ENCODE measurements at places on chromosomes 12 and 14.

DNA sequence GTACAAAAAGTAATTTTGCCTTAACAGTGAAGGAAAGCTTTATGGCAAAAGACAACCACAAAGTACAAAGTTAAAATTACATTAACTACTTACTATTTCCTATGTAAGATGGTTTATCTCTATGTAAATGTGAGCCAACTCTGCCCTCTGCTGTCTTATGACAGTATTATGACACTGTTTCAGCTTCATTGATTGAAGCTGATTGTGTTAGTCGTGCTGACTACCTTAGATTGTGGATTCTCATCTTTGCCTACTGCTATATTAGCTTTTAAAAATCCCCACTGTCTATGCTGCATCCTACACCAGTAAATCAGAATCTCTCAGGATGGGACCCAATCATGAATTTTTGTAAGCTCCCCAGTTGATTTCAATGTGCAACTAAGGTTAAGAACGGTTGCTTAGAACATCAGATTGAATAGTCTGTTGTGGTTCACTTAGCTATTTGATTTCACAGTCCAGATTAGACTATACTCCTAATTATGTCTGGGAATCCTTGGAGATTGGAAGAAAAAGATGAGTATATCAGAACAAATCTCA lies 12.2 kb upstream of the SPTB start:
- DNase-seq = peak; percentile 89

DNA sequence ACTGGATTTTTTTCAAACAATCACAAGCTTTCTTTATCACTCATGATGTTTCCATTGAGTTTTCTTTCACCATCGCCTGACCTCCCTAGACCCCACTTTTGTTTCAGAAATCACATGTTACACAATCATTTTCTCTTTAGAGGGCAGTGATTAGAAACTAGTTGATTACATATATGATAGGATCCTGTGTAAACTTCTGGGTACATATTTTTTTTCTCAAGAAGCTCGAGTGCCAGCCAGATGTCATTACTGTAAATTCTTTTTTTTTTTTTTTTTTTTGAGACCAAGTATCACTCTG lies 62.4 kb upstream of the PSMA6 start:
- no peak for DNase-seq

DNA sequence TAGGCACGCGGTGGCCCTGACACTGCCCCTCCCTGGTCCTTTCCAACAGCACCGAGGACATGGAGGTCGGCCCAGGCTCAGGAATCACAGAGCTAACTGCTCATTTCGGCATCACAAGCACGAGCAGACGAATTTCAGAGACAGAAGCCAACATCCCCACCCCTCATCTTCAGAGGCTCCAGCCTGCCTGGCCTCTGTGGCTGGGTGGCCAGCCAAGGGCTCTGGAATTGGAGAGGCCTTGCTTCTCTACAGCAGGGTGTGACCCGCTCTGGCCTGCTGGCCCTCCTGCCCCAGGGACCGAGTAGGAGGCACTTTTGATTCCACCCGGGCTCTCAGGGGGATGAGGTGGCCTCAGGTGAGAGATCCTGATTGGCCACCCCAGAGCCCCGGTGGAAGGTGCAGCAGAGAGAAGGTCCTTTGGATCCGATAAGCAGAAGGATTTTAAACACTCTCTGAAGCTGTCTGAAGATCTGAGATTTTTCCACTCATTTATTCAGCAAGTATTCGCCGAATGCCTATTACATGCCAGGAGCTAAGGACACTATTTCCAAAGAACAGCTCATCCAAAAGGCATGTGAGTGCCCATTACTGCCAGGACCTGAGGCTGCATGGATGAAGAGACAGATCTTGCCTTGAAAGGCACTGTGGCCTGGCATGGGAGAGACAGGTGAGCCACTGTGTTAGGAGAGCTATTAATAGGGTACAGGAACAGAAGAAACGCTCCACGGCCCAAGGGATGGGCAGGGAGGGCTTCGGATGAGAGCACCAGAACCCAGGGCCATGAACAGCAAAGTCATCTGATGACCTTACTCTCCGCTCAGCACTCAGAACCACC lies 10.2 kb downstream of the BAG5 start:
- DNase-seq = no peak

- no peak for DNase-seq
Measured at GRCh38 chr12:75900226-75900625, 131.3 kb downstream of the PHLDA1 start.

GRCh38 chr12:91984556-91984955 lies 161.1 kb downstream of the BTG1 start:
- DNase-seq = no peak

GRCh38 chr12:12016284-12017100 lies 54.2 kb upstream of the BCL2L14 start:
- DNase-seq = no peak

- no peak for DNase-seq
Measured at GRCh38 chr12:130073721-130074120, 88.5 kb upstream of the FZD10 start.

DNA sequence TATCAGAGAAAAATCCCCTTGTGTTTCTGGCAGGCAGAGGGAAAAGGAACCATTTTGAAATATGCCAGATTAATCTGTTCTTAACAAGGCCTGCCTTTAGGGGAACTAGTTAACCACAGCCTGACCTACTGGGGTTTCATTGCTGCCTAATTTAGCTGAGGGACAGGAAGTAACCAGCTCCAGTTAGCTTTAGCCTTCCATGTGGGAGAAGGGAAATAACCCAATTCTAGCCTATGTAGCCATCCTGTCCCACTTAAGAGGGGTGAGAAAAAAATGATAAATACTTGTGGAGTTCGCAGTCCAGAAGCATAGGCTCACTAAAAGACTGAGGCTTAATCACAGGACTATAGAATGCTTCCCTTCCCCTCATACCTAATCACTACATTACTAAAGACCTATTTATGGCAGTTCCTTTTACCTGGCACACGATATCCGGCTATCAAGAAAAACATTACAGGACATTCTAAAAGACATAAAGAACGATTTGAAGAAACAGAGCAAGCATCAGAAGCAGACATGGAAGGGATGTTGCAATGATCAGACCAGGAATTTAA lies 22.8 kb downstream of the COX8C start:
- DNase-seq = no peak

GRCh38 chr12:132711080-132711843 lies 620 bp downstream of the PGAM5 start:
- DNase-seq = no peak

DNA sequence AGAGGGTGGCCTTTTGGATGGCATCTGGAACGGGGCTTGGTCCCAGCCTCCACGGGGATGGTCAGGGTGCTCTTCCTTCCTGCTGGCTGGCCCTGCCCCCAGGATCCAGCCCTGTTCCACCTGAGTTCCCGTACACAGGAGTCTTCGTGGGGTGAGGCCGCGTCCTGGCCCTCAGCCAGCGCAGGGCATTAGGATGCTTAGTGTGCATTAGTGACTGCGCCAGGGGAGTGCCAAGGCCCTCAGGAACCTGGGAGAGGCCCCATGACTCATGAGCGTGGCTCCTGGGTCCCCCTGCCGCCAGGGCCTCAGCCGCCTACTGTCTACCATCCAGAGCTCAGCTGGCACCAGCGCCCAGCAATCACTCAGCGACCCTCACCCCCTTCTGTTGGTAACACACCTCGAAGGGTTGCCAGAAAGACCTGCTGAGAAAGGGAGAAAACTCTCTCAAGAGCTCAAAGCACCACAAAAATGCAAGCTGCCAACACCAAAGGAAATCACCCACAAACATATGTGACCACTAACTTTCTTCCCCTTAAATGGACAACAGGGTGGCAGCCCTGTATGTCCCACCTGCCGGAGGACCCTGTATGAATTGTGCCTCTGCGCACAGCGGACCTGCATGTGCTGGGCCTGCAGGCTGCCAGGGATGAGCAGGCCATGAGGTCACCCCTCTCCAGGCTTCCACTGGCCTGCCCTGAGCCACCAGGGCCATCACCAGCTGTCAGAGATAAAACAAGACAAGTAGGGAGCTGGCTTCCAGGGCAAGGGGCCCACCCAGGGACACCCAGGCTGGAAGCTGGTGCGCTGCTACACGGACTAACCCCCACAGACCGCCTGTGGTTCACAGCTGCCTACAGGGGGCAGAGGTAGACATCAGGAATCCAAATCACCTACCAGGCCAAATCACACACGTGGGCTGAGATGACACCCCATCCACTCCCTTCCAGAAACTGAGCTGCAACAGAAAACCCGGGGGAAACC lies 28.7 kb downstream of the CCDC85C start:
- DNase-seq = no peak

GRCh38 chr14:100982353-100982752 lies 78.8 kb upstream of the RTL1 start:
- DNase-seq = no peak

DNA sequence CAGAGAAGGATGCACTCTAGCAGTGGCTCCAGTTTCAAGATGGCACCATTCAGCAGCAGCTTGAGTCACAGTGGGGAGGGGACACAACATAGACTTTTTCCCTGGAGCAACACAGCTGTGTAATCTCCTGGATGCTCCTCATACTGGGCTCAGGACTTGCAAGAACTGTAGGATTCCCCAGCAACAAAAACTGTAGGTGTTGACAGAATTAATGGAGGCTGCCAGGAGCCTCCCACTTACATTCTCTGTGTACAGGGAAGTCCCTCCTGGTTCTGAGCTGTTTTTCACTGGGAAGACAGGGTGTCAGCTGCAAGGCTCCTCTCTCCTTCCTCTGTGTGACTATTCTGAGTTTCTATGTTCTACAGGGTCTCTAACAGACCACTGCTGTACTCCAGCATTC lies 217.9 kb downstream of the KIF21A start:
- no peak for DNase-seq

- no peak for DNase-seq
Measured at GRCh38 chr12:77685901-77686300, 144.8 kb upstream of the NAV3 start.

GRCh38 chr12:55743406-55744339 lies 751 bp downstream of the GDF11 start:
- no peak for DNase-seq

DNA sequence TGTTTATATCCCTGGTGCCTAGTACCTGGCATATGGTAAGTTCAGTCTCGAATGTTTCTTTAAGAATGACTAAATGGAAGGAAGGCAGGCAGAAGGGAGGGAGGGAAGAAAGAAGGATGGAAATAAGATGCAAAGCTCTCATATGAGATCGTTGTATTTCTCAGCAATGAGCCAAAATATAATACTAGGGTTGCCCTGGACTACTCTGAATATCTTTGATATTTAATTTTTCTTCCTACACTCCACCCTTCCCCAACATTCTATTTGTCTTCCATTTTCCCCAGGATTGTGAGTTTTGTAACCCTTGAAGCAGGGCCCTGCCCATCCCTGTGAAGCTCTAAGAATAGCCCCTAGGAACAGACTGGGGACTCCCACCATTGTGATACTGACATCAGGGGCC lies 43.9 kb downstream of the GUCY2C start:
- no peak for DNase-seq

GRCh38 chr14:95699412-95699811 lies 13.2 kb downstream of the TCL1B start:
- DNase-seq = no peak

- no peak for DNase-seq
Measured at GRCh38 chr12:75831402-75831801, 200.2 kb downstream of the PHLDA1 start.

DNA sequence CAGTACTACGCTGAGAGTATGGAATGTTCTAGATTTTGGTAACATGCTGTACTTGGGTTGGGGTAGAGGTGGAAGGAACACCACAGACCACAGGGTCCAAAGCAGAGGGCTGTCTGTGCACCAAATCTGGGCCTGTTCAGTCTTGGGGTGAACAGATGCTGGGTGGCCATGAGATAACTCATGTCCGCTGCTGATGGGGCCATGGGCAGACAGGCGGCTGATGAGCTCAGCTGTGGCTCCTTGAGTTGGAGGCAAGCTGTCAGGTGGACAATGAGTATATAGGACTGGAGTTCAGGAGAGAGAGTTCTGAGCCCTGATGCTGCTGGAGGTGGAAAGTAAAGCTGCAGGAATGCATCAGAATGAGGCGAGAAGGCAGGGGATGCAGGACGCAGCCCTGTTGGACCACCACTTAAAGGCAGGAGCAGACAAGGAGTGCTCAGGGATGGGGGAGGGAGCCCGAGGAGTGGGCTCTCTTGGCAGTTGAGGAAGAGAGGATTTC lies 6.2 kb downstream of the SMIM41 start:
- DNase-seq = no peak

DNA sequence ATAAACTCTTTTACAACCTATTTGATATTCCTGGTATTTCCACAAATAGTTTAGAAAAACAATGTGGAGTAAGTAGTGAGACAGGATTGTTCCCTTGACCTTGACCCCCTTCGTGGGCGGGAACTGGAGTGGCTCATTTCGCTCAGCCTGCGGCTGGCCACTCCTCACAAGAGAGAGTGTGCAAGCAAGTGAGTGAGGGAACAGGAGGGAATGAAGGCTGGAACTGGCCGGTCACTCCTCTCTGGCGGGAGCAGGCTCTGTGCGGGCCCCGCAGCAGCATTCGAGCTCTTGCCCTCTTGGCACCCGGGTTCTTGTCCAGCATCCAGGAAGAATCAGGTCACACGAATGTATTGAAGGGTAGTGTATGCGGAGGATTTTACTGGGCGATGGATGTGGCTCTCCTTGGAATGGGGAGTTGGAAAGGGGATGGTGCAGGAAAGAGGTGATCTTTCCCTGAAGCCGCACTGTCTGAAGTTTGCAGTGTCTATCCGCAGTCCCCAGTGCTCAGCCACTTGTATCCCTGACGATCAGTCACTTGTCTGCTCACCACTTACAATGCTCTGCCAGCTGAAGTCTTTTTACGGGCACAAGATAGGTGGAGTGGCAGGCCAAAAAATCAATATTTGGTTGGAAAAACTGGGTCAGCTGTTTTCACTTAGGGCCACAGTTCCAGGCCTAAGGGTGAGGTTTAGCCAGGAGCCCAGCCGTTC lies 28.0 kb upstream of the TXNRD1 start:
- no peak for DNase-seq

- no peak for DNase-seq
Measured at GRCh38 chr14:21252149-21252548, 17.1 kb downstream of the HNRNPC start.

- DNase-seq = no peak
Measured at GRCh38 chr14:101465795-101466448, 95.4 kb upstream of the DIO3 start.

GRCh38 chr12:126926023-126926594 lies 1340.9 kb upstream of the TMEM132C start:
- DNase-seq = no peak

DNA sequence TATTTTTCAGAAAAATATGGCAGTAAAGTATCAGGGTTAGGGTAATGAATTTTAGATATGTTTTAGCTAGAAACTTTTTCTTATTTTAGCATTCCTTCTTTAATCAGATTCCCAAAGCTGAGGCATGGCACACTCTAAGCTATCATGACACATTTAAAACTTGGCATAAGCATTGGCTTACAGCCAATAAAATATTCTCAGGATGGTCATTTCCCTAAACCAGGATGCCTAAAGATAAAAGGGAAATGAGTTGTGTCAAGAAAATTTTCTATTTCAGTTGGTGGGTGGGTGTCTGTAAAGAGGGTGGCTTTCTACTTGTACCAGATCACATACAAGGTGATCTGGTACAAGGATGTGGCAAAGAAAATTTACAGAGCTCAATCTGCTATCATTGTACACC lies 47.8 kb downstream of the PEBP1 start:
- DNase-seq = no peak

- DNase-seq = no peak
Measured at GRCh38 chr12:24839268-24839791, 109.6 kb downstream of the BCAT1 start.

All from C1 segment of cervical spinal cord (tissue), 14 donors.